NCI-H1694 (cell line): ENCODE measurements at places on chromosomes 4 and X.

- DNase-seq: no peak
These were observed 7.5 kb downstream of the DTHD1 start for GRCh38 chr4:36288731-36289426.

- DNase-seq: no peak
These were observed 159.9 kb downstream of the TRIML1 start for GRCh38 chr4:188299161-188299560.

GRCh38 chr4:42768125-42768748 is 111.3 kb upstream of the ATP8A1 start:
- DNase-seq: no peak

DNA sequence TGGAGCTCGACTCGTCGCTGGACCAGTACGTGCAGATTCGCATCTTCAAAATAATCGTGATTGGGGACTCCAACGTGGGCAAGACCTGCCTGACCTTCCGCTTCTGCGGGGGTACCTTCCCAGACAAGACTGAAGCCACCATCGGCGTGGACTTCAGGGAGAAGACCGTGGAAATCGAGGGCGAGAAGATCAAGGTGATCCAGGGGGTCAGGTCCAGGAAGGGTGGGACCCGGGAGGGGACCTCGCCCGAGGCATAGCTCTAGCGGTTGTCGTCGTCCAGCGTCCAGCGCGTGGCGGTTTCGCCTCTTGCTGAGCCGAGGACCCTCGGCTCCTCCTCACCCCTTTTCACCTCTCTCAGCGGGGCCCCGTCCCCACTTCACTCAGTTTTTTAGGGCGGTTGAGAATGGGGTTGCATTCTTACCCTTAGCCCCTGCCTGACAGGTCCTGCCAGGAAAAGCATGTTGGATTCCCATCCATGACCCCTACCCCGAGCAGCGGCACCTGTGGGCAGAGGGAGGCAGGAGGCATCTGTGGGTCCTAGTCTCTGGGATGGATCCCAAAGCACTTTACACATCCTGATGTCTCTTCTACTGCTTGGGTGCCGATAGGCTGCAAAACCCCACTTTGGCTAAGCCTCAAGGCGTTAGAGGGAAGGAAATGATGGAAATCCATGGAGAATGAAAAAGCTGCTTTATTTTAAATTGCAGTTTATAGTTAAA is 524 bp downstream of the RAB33A start:
- no peak for DNase-seq

GRCh38 chrX:140766024-140766611 is 56.6 kb downstream of the LINC00632 start:
- DNase-seq: peak; percentile 12

- no peak for DNase-seq
These were observed 23.7 kb upstream of the CASK start for GRCh38 chrX:41946989-41947612.
